Right renal pelvis (tissue), 4 donors: ENCODE measurements at places on chromosomes 13 and 19.

GRCh38 chr13:71871176-71871754 is 4.3 kb upstream of the DACH1 start:
- DNase-seq, result no peak

- DNase-seq, result no peak
Observed at GRCh38 chr13:93789058-93789457, 562.5 kb downstream of the GPC6 start.

- DNase-seq, result no peak
Observed at GRCh38 chr13:39603424-39603947, 493 bp upstream of the LHFPL6 start.

DNA sequence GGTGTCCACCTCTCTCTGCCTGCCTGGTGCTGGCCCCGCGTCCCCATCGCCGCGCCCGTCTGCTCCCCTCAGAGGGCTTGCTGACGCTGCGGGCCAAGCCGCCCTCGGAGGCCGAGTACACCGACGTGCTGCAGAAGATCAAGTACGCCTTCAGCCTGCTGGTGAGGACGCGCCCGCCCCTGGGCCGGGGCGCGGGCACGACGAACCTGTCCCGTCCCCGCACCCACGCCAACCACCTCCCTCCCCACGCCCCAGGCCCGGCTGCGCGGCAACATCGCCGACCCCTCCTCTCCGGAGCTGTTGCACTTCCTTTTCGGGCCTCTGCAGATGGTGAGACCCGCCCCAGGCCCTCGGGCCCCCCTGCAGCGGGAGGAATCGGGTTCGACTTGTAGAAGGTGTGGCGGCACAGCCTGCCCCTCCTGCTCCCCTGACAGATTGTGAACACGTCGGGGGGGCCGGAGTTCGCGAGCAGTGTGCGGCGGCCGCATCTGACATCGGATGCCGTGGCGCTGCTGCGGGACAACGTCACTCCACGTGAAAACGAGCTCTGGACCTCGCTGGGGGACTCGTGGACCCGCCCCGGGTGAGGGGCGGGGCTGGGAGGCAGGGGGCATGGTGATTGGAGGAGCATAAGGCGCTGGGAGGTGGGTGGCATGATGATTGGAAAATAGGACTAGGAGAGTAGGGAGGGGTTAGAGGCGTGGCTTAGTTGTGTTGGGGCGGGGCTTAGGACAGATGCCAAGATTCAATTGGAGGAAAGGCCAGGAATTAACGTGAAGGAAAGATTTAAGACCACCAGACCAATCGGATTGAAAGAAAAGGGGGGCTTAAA is 6.6 kb downstream of the EPS8L1 start:
- no peak for DNase-seq
